Chondrocyte (in vitro differentiated cells): ENCODE measurements at places on chromosomes 6 and 20. TPM values are rescaled to one million over a fixed set of nuclear protein-coding genes. Genes with fewer than 3 reads are reported as not detected.

Gene CPNE5
- 0.18 TPM in 1 of 3 replicates, not detected in the others for total RNA-seq

Gene TTK
- total RNA-seq: 3.7 to 4.4 TPM (median 3.8 TPM) in 3 replicates

Gene ANKRD66
- total RNA-seq: not detected in 3 replicates

Gene SSR1
- 236 to 416 TPM (median 247 TPM) in 3 replicates for total RNA-seq

Gene GRM4
- 0.26 to 0.92 TPM (median 0.27 TPM) in 3 replicates for total RNA-seq

Gene KHDC1
- total RNA-seq: 4.0 to 4.5 TPM (median 4.3 TPM) in 3 replicates

Gene SLC12A5
- 0.89 to 2.1 TPM (median 1.9 TPM) in 3 replicates for total RNA-seq

Gene HSPA12B
- 0.10 to 0.26 TPM in 2 of 3 replicates, not detected in the other for total RNA-seq

Gene PAK5
- total RNA-seq: not detected in 3 replicates
